ENCODE measurements at places on chromosomes 11 and 22.

DNA sequence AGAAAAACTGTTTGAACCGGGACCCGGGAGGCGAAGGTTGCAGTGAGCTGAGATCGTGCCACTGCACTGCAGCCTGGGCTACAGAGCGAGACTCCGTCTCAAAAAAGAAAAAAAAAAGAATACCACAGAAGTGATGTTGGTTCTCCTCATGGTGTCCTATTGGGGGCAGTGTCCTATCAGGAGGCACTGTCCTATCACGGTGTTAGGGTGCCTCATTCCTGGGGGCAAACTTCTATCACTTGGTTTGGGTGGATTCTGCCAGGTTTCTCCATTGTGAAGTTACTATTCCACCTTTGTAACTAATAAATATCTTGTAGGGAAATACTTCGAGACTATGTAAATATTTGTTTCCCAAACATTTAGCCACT lies 19.6 kb downstream of the PRR14L start:
- no peak for DNase-seq

GRCh38 chr11:85021058-85021457 lies 606.1 kb downstream of the DLG2 start:
- no peak for DNase-seq

- no peak for DNase-seq
These were observed 1249.3 kb downstream of the BRD1 start for GRCh38 chr22:48578138-48579042.

- DNase-seq: no peak
These were observed 67.3 kb upstream of the CSNK2A3 start for GRCh38 chr11:11420191-11420898.

DNA sequence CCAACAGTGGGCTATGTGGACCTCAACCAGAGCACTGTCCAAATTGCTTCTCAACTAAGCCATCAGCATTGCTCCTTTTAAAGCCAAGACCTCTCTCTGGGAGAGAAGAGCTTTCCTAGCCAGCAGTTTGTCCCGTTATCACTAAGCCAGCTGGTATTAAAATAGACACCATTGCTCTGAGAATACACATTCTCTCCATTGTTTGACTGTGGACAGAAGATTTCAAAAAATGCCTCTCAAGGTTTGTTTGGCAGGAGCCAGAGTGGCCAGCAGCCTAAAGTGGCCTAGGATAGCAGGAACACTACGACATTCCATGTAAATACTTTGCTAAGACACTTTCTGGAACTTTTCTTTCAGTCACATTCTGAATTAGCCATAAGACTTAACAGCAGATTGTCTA lies 41.3 kb downstream of the EIF4ENIF1 start:
- no peak for DNase-seq

GRCh38 chr11:47912843-47913437 lies 64.8 kb upstream of the NUP160 start:
- no peak for DNase-seq

DNA sequence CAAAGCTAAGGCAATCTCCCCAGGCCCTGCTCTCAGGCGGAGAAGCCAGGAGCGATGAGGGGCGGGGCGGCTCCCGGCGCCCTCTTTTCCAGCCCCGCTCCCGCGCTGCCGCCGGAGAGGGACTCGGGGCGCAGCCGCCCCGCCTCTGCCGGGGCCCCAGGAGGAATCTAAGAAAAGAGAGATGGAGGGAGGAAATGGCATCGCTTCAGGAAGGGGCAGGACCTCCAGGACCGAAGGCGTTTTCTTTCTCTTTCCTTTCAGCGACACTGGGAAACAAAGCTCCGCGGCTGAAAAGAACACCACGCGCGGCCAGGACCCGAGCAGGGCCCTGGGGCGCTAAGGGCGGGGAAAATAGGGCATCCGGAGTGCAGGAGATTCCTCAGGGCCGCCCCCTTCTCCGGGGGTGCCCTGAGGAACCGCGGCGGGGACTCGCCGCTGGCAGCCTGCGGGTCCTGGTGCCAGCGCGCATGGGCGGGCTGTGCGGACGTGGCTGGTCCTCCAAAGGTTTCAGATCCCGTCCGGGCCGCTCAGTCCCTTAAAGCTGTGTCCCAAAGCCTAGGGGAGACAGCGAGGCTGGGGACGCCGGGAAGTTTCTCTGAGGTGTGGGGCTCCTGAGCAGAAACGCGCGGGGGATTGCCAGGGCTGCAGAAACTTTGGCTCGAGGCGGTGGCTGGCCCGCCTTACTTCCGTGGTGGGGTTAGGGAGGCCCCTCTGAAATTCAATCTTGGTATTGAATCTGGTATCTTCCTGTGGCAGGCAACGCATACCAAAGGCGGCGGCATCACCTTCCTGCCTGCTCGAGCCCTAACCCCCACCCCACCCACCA lies 2.8 kb upstream of the BSX start:
- DNase-seq: no peak

DNA sequence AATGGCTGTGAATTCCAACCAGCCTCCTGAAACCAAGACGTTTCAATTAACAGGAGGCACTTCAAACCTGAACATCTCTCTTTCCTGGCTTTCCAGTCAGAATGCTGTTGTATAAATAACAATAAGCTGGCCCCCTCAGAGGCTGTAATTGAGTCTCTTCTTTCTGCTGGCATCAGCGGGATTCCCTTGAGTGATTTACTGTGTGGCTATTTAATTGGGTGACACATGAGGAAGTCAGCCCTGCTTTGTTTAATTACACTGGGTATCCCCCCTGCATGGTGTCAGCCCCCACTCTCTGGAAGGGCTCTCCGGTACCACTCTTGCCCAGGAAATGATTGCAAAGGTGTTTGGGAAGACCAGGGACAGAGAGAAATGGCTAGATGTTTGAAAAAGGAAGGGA lies 101.6 kb downstream of the NTM start:
- no peak for DNase-seq

DNA sequence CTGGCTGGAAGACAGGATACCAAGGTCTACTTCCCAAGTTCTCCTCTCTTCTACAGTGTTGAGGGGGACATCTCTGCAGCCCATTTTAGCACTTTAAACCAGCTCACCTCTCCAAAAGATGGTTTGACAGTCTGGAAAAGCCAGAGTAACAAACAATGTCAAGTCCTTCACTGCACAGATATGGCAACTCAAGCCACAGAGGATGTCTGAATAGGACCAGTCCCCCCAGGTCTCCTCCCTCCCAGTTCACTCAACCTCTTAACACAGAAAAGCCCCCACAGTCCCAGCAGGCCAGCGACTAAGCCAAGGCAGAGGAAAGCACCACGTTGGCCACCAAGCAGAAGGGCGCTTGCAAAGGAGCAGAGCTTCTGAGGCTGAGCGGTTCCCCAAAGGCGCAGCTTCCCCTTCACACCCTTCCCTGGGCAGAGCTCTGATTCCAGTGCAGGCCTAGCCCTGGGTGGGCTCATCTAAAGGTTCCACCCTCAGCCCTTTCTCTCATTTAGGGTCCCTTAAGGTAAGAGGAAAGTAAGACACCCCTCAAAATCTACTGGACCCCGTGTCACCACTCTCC lies 62.7 kb downstream of the PAK1 start:
- DNase-seq: no peak

GRCh38 chr11:76661834-76662434 lies 8.6 kb downstream of the LRRC32 start:
- DNase-seq: no peak

GRCh38 chr11:17197431-17197898 lies 10.3 kb downstream of the PIK3C2A start:
- no peak for DNase-seq

DNA sequence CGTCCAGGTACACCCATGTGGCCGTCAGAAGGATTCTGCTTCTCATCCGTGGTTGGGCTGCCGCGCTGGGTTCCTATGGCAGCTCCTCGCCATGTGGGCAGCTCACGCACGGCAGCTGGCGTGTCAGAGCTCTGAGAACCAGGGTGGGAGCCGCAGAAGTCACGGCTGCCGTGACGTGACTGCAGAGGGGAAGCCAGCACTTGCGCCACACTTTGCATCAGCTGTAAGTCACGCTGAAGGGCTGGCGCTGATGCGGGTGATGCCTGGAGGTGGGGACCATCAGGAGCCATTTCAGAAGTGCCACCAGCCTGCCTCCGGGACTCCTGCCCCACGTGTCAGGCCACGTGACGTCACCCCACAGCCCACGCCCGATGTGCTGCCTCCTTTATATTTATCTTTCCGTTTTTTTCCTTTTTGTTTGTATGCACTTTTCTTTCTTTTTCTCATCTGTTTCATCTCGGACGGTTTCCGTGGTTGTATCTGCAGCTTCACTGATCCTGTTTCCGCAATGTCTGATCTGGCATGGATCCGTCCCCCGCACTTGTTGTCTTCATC lies 133.2 kb downstream of the IGLL1 start:
- no peak for DNase-seq

DNA sequence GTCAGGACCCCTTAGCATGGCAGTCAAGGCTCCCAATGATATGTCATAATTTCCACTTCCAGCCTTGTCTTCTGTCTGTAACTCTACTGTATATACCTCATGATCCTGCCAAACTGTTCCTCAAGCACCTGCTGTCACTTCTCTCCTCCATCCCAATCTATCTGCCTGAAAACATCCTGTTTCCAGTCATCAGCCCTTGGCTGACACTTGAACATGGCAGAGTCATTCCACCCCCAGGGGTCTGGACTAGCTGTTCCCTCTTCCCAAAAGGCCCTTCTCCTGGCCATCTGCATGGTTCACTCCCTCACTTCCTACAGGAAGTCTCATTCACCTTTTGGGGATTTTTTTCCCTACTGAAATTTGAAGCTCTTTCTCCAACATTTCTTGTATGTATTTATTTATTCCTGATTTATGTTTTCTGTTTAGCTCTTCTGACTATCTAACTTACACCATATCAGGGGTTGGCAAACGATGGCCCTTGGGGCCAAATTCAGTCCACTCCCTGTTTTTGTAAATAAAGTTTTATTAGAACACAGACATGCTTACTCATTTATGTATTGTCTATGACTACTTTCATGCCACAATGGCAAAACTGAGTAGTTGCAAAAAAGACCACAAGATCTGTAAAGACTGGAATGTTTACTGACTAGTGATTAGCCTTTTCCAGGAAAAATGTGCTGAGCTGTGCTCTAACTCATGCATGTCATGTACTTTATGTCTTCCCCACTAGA lies 278.4 kb downstream of the KIRREL3 start:
- no peak for DNase-seq

DNA sequence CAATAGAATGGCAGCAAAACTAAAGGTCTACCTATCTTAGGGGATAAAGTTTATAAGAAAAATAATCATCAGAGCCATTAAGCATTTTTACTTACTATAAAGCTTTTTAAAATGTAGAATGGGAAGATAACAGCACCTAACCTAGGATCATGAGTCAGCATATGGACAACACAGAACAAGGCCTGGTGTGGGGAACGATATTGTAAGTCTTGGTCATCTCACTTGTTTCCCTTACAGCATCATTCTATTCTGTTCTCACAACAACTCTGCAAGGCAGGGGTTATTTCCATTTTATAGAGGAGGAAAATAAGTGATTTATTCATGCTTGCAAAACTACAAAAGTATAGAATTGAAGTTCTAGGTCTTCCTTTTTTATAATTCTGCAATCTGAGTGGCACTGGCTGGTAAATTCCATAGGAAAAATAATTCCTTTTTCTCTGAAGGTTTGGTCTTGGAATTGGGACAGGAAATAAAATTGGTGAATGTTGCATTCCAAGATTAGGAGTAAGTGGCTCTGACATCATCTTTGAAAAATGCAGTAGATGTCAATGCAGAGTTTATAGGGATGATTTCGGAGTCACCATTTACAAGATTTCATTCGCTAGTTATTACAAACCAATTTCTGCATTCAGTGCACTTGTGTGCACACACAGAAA lies 423.0 kb downstream of the DYNC2H1 start:
- peak; percentile 70 for DNase-seq

DNA sequence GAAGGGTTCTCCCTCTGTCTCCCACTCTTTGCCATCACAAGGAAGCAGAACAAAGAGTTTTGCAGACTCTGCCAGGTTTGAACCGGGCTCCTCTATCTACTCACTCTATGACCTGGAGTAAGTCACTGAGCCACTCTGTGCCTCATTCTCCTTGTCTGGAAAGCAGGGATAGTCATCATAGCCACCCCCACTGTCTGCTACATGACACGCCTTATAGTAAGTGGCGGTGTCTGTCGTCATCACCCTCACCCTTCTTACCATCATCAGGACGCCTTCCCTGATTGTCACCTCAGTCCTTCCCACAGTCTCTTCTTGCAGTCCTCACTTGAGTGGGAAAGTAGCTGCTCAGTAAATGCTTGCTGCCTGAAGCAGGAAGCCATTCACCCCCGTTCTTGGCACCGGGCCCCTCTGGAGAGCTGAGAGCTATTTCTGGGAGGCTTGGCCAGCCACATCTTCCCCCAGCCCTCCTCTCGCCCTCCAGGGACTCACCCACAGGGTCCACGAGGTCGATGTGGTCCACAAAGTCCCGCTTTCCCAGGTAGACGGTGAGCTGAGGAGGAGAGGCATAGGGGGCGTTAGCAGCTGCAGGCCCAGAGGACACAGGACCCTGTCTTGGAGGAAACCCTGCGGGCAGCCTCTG lies 46.4 kb downstream of the TPBGL start:
- no peak for DNase-seq

- DNase-seq: no peak
These were observed 502 bp downstream of the SMIM38 start for GRCh38 chr11:69156235-69156639.

DNA sequence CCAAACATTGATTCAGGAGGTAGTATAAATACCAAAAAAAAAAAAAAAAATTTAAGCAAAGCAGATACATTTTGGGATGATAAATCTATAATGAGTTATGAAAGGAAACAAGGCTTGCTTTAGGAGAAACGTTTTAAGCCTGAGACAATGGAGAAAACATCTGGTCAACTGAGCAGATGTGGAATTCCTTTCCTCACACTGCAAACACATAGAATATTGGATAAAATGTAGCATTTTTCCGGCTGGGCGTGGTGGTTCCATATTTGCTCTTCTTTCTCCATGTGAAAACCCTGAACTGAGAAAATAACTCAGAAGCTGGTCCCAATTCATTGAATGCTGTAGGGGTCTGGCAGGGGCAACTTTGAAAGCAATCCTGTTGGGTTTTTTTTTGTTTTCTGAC lies 33.9 kb downstream of the ENDOD1 start:
- DNase-seq: no peak

GRCh38 chr11:60367009-60367408 lies 11.3 kb upstream of the MS4A7 start:
- DNase-seq: no peak

DNA sequence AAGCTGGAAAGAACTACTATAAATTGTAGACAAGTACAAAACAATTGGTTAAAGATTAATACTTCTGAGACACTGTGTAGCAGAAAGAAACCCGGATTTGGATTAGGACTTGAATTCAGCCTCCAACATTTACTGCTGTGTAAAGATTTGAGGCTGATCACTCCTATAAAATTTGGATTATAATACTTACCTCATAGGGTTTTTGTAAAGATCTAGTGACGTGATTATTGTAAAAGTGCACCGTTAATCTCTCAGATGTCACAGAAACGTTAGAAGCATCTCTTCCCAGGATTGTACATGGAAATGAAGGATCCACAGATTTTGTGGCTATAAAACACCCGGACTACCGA lies 323 bp upstream of the HIKESHI start:
- no peak for DNase-seq

- no peak for DNase-seq
These were observed 602 bp downstream of the EWSR1 start for GRCh38 chr22:29268511-29269229.

DNA sequence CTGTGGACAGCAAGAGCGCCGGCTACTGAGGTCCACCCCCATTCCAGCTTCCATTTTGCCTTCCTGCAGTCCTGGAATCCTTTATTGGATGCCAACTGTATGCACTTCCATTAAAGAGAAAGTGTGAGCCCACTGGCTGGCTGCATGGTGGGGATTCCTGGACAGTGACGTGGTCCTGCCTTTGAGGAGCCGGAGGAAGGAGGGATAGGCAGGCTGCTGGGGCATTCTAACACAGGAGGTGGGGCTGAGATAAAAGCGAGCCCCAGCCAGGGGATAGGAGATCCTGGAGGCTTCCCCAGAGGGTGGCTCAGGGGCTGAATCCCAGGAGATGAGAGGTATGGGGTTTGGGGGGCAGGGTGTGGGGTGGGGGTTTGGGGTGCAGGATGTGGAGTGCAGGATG lies 984.7 kb downstream of the BRD1 start:
- no peak for DNase-seq
